Left hindlimb (tissue), 1 donor: ENCODE measurements at places on chromosomes 13 and 19.

- no peak for DNase-seq
These were observed 18.7 kb upstream of the B3GNT3 start for GRCh38 chr19:17775991-17776803.

- no peak for DNase-seq
These were observed 13.5 kb downstream of the NOTCH3 start for GRCh38 chr19:15187026-15188007.

DNA sequence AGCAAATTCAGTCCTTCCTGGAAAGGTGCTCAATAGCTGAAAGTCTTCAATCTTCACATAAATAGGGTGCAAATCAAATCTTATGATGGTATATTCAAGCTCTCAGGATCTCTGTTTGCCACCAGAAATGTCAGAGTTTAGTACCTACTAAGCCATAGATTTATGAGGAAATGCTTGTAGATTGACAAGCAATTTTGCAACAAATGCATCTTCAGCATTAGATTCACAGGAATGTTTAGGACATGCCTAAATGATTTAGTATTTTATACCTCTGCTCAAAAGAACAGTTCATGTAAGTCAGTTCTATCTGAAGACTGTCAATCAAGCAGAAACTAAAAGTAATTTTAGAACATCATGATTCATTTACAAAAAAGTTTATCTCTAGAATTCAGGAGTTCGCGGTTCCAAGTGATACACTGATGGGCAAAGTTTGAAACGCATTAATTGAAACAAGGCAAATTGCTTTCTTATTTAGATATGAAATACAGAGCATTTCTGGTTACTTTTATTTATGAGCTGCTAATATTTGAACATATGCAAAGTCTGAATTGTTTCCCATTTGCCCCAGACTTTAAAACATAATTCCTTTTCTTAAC lies 65.7 kb downstream of the DACH1 start:
- DNase-seq, result no peak

DNA sequence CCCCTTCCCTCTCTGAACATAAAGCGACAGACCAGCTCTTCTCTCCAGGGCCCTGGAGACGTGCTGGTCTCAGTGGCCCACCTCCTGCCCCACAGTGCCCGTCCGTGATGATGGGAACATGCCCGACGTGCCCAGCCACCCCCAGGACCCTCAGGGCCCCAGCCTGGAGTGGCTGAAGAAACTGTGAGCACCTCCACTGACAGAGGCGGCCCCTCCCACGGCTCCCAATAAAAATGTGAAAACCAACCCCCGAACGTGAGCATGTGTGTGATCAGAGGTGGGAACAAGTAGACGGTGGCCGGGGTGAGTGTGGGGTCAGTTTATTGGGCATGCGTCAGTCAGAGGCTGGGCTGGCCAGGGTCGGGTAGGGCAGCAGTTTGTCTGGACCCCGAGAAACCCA lies 4.1 kb downstream of the NDUFA3 start:
- no peak for DNase-seq

GRCh38 chr13:39786091-39786490 lies 130.6 kb downstream of the COG6 start:
- no peak for DNase-seq

GRCh38 chr13:80399340-80400163 lies 58.6 kb upstream of the SPRY2 start:
- DNase-seq, result no peak

DNA sequence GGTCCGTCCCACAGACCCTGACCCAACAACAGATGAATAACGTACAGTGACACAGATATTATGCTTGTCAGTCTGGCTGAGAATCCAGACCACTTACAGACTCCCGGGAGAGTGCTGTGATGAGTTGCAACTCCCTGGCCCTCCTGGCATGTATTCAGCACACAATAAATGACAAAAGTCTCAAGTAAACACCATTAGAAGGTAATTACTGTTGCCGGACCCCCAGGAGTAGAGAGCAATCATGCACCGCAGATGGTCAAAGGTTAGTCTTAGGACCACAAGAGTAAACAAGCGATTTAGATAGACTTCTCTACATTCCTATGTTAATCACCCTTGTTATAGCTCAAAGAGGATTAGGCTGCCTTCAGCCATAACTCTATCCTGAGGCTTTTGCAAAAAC lies 726.4 kb upstream of the GPC6 start:
- DNase-seq, result no peak

GRCh38 chr13:72850959-72851677 lies 69.2 kb downstream of the PIBF1 start:
- no peak for DNase-seq

DNA sequence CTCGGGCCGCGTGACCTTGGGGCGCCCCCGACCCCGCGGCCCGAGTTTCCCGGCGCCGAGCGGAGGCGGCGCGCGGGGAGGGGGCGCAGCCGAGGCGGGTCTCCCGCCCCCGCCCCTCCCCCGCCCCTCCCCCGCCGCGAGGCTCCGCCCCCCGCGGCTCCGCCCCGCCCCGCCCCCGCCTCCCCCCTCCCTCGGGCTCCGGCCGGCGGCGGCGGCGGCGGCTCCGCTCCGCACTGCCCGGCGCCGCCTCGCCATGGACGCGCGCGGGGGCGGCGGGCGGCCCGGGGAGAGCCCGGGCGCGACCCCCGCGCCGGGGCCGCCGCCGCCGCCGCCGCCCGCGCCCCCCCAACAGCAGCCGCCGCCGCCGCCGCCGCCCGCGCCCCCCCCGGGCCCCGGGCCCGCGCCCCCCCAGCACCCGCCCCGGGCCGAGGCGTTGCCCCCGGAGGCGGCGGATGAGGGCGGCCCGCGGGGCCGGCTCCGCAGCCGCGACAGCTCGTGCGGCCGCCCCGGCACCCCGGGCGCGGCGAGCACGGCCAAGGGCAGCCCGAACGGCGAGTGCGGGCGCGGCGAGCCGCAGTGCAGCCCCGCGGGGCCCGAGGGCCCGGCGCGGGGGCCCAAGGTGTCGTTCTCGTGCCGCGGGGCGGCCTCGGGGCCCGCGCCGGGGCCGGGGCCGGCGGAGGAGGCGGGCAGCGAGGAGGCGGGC lies at the start of gene HCN2:
Gene HCN2 (plus strand): TSS at position 189 of the 703 bp plus-strand sequence. CDS start 65 bp downstream, at position 254.
- no peak for DNase-seq

DNA sequence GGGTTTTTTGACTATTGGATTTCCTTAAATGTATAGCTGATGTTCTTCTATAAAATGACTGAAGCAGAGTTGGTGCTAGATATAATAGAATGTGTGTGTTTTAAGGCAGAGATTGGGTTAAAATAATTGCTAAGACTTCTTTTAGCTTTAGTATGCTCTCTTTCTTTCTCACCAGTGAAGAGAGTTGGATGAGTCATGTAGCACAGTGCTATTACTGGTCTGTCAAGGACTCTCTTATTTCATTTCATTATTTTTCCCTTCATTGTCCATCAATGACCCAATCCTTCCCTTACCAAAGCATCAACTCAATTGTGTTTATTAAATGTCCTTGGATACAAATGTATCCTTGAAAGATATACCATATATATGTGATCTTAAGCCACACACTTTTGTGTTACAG lies 268.9 kb downstream of the IRS2 start:
- no peak for DNase-seq

DNA sequence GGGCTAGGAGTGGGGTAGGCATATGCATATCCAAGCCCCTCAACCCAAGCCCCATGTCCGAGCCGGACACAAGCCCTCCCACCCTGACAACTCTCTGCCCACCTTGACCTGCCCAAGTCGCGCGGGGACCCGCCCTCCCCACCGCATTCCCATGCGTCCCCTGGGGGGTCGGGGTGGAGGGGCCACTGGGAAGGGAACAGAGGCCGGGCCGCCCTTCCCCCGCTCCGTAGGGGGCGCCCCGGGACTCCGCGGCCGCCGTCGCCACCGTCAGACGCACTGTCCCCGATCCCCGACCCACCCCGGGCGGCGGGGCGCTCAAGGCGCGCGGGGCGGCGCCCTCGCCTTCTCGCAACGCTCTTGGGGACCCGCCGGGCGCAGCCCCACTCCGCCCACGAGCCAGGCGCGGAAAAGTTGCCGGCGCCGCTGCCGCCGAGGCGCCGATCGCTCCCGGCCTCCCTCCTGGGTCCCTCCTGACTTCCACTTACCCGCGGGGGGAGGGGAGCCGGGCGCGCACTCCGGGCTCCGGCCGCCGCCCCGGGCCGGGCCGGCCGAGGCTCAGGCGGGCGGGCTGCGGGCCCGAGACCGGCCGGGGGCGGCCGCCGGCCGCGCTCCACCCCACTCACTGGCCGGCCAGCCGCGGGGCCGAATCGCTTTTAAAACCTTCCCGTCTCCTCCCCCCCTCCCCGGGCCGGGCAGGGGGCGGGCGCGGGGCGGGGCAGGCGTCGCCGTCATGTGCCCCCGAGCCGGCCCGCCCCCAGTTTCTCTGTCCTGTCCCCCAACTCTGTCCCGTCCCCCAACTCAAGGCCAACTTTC lies 34.4 kb upstream of the NANOS3 start:
- peak; percentile 93 for DNase-seq

- no peak for DNase-seq
These were observed 27.6 kb upstream of the MATK start for GRCh38 chr19:3813473-3814392.
